Glutamatergic neuron (in vitro differentiated cells): ENCODE measurements at places on chromosomes 3 and 15.

- DNase-seq = no peak
Observed at GRCh38 chr3:15094187-15094875, 4.6 kb downstream of the RBSN start.

DNA sequence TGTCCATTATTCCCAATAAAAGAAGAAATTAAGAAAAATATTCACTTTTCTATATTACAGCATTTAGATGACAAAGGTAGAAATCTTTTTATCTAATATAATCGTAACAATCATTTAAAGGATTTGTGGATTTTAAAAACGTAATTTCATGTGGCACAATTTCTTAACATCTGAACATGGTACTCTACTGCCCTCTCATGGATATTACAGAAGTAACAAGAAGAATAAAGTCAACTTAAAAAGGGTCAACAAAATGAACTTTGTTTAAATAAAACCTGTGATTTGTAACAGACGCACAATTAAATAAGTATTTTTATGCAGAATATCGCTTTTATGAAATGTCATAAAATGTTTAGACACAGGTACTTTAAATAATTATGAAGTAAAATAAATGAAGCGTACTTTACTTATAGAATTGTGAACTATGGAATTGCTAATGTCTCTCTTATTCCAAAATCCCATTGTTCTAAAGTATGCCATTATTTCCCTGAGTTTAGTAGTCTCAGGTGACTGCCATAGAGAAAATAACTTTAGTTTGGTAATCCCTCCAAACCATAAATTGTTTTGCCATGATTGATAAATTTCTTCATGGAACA, 366.8 kb upstream of the ZNF385D start:
- DNase-seq = no peak

- DNase-seq = no peak
Observed at GRCh38 chr15:84112025-84112424, 123.5 kb upstream of the GOLGA6L4 start.

DNA sequence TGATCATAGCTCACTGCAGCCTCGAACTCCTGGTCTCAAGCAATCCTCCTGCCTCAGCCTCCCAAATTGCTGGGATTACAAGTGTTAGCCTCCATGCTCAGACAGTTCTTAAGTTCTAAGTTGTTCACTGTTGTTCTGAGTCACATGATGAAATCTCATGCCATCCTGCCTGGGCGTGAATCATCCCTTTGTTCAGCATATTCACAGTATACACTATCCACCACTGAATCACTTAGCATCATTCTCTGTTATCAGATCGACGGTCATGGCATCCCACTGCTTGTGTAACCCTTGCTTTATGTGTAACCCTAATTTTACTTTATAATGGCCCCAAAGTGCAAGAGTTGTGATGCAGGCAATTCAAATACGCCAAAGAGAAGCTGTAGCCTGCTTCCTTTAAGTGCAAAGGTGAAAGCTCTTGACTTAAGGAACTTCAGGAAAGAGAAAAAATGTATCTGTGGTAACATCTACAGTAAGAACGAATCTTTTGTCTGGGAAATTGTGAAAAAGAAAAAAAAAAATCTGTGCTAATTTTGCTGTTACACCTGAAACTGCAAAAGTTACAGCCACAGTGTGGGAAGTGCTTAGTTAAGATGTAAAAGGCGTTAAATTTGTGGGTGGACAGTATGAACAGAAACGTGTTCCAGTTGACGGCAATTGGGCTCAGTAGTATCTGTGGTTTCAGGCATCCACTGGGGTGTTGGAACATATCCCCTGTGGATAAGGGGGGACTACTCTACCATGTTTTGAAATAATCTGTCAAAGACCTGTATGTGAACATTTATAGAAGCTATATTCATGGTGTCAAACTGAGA, 80.6 kb downstream of the PCOLCE2 start:
- no peak for DNase-seq

- no peak for DNase-seq
Observed at GRCh38 chr15:89231832-89232231, 10.5 kb upstream of the RLBP1 start.

DNA sequence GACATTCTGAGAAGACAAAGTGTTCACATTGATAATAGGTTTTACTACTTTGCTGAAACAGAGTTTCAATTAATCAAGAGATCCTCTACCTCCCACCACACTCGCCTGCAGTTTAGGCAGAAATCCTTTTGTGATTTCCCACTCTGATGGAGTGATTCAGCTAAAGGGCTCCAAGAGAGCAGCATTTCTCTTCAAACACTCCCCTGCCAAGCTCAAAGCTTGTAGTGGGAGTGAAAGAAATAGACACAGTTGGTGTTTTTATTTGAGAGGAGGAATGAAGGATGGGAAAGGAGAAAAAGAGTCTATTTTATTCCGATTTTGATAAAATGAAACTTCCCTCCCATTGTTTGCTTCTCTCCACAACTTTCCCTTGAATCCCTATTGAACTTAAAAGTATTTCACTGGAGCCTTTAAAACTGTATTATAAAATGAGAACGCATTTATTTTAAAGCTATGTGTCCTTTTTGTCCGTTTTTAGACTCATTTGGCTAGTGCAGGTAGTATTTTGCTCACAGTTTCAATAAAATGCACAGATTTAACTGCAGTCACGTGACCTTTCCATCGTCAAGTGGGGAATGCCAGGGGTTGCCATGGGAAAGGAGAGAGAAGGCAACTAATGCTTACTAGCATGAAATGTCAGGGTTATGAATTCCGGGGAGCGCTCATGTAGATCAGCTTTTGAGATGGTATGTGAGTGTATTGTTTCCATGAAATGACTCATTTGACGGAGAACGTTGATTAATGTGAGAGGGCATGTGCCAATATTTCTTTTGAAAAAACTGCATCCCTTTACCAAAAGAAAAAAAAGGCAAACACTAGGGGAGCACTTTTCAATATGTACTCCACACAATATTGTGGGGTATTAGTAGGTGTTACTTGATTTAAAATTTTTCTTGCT, 7.7 kb upstream of the OSBPL11 start:
- no peak for DNase-seq

- DNase-seq = no peak
Observed at GRCh38 chr3:109098079-109098644, 19.8 kb downstream of the MORC1 start.

DNA sequence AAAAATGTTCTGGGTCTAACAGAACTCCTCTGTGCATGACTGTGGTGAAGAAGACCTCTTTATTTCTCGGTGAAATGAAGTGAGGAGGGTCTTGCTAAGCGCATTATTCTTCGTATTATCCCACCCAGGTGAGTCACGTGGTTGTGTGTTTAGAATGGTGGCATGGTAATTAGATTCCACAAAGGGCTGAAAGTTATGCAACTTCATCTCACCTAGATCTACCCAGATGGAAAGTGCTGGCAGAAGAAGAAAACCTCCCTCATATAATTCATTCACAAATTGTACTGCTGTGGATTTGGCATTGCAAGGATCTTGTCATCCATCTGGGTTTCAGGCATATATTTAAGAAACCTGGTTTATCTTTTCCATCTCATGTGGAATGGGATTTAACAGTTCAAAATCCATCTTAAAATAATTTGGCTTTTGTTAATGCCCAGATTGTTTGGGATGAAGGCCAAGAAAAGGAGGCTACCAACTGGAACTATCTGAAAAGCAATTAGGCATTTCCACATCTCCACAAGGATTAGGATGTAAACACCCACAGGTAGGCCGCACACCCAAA, 175.3 kb downstream of the PLCL2 start:
- no peak for DNase-seq

DNA sequence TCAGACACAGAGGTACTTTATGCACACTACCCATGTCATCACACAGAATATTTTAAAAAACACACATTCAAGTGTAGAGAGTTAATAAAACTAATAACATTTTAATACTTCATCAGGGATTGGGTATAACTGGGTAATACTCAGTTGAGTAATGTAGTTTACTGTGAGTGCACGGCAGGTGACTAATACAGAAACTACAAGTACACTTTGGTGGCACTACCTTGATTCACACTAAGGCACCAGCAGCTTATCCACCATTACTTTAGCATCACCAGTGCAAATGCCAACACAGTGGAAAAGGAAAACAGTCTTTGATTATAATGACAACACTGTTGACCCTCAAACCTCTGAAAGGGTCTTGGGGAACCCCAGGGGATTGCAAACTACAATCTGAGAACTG, 33.6 kb downstream of the ZNF280D start:
- no peak for DNase-seq

- DNase-seq = no peak
Observed at GRCh38 chr3:42680806-42681205, 4.5 kb upstream of the KLHL40 start.

- no peak for DNase-seq
Observed at GRCh38 chr3:162302983-162303624, 806.5 kb downstream of the OTOL1 start.
